ENCODE measurements at places on chromosomes 1 and 21.

GRCh38 chr1:9774712-9775679 lies 48.8 kb downstream of the CLSTN1 start:
- DNase-seq, result no peak

- no peak for DNase-seq
Measured at GRCh38 chr1:42746436-42747105, 6.5 kb upstream of the CLDN19 start.

DNA sequence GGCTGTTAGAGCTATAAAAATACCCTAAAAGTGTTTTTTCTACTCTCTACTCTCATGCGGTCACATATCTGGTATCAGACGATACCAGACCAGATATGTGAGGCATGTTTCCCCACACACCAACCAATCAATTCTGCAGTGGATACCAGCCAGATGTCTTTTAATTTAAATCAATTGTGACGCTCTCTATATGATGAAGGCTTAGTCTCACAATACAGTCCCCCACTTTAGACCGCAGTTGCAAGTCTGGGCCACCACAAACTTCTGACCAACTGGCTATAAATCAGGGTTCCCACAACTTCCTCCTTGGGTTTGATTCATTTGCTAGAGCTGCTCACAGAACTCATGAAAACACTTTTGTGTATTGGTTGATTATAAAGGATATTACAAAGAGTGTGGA lies 586.1 kb upstream of the ZP4 start:
- no peak for DNase-seq

DNA sequence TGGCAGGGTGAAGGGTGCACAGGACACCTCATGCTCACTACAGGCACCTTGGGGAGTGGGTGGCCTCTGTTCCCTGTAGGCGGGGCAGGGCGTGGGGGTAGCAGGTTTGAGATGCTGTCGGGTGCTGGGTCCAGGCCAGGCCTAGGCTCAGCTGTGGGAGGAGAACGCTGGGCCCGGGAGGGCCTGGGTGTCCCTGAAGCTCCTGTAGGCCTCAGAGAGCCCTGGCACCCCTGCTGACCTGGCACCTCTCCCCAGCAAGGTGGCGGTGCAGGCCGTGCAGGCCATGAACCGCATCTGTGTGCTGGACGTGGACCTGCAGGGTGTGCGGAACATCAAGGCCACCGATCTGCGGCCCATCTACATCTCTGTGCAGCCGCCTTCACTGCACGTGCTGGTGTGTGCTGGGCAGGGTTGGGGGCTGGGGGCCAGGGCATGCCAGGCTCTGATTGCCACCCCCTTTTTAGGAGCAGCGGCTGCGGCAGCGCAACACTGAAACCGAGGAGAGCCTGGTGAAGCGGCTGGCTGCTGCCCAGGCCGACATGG lies 2.5 kb upstream of the GJC2 start:
- DNase-seq, result no peak

DNA sequence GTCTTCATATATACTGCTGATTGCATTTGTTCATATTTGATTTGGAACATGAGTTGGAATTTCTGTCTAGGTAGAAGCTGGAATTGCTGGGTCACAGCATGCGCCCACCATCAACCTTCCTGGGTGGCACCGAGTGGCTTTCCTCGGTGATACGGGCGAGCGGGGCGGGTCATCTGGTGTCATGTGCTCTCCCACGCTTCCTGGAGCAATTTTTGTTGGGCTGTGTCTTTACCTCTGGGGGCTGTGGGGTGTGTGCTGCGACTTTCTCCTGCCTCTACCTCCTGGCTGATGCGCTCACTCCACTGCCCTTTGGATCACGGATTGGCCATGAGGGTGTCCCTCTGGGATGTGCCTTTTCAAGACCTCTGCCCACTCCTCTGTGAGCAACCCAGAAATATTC lies 108.7 kb upstream of the COL6A1 start:
- no peak for DNase-seq

GRCh38 chr1:109845658-109846057 lies 65.0 kb upstream of the CSF1 start:
- DNase-seq, result no peak

DNA sequence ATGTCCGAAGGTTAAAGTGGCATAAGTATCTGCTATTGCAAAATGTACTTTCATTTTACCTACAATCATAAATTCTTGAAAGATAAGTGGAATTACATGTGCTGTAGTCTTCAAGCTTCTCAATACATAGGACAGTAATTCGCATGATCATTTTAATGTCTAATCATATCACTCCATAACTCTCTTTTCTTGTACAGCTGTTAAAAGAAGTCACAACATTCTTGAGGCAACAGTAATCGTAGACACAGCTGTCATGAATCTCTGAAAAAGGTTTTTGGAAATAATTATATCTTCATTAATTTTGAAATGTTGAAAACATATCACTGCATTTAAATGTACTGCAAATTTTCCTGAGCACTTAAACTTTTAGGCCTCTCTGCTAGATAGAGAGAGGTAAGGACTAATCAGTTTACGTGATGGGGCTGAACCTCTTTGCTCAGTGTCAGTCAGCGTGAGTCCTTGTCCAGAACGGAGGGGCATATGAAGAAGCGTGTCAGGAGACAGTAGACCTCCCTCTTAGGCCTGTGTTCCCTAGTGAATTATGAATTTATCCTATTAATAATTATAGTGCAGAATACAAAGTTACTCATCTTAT lies 133.4 kb downstream of the NEK7 start:
- DNase-seq, result no peak

- DNase-seq, result no peak
Measured at GRCh38 chr1:72891976-72892375, 609.6 kb upstream of the NEGR1 start.

GRCh38 chr1:228337711-228338520 lies 68.7 kb downstream of the TRIM11 start:
- DNase-seq, result no peak

- DNase-seq, result no peak
Measured at GRCh38 chr1:168509210-168509609, 34.6 kb downstream of the XCL2 start.

GRCh38 chr1:171477804-171478203 lies 7.5 kb upstream of the PRRC2C start:
- DNase-seq, result no peak

DNA sequence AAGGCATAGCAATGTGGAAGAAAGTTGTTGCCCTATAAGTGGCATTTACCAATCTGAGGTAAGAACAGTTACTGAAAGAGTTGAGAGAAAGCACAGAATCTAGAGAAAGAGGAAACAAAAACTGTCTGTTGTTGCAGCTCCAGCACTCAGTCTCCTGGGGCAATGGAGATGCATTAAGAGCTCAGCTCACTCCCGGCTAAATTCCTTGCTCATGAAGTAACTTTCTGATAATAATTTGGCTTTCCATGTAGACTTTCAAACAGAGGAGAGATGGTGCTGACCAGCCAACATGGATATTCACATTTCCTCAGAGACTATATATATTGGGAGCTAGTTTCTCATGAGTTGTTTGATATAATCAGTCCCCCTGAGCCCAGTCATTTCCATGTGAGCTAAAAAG lies 135.3 kb downstream of the GDAP2 start:
- DNase-seq, result no peak

DNA sequence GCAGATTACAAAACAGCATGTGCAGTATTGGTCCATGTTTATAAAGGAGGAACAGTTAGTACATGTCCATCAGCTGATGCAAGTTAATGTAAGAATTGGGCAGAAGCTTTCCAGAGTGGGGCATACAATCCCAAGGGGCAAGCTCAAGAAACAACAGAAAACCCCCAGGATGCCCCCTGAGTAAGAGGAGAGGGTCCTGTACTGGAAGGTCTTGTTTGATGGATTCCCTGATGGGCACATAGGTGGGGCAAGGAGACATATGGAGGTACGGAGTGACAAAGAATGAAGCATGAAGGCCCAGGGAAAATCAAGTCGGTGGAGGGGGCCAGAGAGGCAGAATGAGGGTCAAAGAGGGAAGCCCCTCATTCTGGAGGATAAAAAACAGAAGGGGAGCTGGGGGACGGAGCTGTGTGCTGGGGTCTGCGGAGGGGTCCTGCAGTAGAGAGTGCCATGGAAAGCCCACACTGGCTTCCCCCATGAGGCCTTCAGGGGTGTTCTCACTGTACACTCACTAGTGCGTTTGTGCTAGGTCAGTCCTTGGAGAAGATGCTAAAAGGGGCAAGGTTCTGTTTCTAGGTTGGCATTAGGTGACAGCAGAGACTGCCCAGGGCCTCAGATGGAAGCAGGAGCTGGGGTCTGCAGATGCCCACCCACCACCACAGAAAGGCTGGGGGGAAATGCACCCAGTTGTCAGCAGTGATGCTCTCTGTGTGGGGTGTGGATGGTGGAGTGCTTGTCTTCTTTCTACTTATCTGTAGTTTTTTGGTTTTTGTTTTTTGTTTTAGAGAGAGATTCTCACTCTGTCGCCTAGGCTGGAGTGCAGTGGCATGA lies 12.5 kb upstream of the MATN1 start:
- no peak for DNase-seq

- DNase-seq, result no peak
Measured at GRCh38 chr1:171355727-171356126, 41.7 kb downstream of the FMO4 start.

GRCh38 chr21:40765811-40766210 lies 81.1 kb downstream of the DSCAM start:
- DNase-seq, result no peak
